NCI-H524 (cell line): ENCODE measurements at places on chromosomes 12 and 14.

GRCh38 chr14:99986396-99986795 lies 78.8 kb upstream of the EVL start:
- DNase-seq, result no peak

DNA sequence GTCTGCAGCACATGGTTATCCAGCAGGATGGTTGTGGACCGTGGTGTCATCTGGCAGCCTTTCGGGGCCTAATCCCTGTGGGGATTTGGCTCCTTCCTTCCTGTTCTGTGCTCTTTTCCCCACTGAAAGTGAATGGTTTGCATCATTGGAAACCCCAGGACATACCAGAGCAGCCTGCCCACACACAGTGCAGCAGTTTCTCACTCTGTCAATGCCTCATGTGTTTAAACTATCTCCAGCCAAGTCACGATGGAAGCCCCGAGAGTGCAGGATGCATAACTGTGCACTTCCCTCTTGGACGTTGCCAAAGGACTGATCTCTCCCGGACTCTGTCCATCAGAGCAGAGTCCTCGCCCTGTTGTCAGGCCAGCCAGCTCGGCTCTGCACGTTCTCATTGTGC lies 29.0 kb upstream of the AMN start:
- no peak for DNase-seq

GRCh38 chr12:95633049-95633731 lies 81.9 kb upstream of the USP44 start:
- DNase-seq, result no peak

DNA sequence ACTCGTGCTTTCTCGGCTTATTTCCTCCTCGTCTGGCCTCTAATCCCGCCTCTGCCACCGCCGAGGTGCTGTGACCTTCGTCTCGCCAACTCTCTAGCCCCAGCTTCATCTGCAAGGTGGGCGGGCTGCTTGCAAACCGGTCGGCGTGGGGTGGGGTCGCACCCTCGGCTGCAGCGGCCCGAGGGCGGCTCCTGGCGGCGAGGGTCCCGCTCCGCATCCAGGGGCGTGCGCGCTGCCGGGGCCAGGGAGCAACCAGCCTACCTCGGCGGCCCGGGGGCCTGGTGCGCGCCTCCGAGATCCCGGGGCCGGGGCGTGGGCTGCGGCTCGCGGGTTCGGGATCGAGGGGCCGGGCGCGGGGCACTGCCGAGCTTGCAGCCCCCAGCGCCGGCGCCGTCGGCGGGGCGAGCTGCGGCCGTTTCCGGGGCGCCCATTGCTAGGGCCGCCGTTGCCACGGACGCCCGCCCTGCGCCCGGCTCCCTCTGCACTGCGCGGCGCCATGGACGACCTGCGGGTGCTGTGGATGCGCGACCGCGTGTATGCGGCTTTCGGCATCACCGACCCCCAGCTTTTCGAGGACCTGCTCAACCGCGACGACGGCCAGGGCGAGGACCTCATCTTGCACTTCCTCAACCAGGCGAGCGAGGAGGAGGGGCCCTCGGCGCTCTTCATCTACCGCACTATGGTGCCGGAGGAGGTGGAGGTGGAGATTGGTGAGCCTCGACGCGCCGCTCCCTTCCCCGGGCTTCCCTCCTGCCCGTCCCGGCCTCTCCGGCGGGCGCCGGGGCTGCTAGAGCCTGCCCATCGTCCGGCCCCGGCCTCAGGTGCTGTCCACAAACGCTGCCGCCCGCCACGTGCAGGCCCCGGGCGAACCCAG lies at the start of gene DNAH10:
Gene DNAH10 (plus strand): TSS at position 461 of the 874 bp plus-strand sequence. CDS start 36 bp downstream, at position 497.
- DNase-seq, result no peak
